ENCODE measurements at places on chromosomes 1 and 21.

- no peak for DNase-seq
These were observed 82.4 kb upstream of the CYYR1 start for GRCh38 chr21:26655460-26655859.

DNA sequence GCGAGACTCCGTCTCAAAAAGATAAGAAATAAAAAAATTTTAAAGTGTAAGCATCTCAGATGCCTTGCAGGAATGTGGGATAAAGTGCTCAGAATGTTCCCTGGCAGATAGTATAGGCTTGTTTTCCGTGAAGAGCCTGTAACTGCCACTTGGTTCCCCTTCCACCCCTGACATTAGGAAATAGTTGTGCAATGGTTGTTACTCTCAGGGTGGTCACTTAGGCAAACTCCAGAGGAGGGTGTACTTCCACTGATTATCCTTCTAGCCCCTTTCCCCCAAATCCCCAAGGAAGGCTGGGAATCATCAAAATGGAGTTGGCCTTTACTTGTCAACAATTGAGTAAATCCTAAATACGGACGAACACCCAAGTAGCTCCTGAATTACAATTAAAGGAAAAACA lies 10.4 kb downstream of the RPL11 start:
- DNase-seq: no peak

DNA sequence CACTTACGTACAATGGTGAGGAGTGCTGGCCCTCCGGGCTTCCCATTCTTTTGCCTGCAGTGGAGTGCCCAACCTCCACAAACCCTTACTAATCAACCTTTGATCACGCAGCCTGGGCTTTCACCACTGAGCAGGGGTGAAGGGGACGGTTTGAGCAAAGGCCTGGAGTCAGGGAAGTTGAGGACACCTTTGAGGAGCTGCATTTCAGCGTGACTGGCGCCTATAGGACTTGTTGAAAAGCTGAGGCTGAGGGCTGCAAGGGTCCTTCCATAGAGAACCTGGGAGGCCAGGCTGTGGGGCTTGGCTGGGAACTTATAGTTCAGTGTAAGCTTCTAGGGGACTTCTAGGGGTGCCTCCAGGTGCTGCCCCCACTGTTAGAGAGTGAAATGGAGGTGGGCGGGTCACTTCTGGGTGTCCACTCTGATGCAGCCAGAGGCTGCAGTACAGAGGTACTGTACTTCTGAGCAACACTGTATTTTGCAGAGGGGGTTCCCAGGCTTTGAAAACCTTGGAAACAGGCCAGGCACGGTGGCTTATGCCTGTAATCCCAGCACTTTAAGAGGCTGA lies 9.8 kb downstream of the SYTL1 start:
- no peak for DNase-seq

GRCh38 chr1:68141071-68142021 lies 90.9 kb upstream of the DIRAS3 start:
- DNase-seq: no peak

- no peak for DNase-seq
These were observed 52.3 kb upstream of the TIAM1 start for GRCh38 chr21:31396399-31396798.

- DNase-seq: no peak
These were observed 274.5 kb downstream of the TM2D1 start for GRCh38 chr1:61450454-61450853.

DNA sequence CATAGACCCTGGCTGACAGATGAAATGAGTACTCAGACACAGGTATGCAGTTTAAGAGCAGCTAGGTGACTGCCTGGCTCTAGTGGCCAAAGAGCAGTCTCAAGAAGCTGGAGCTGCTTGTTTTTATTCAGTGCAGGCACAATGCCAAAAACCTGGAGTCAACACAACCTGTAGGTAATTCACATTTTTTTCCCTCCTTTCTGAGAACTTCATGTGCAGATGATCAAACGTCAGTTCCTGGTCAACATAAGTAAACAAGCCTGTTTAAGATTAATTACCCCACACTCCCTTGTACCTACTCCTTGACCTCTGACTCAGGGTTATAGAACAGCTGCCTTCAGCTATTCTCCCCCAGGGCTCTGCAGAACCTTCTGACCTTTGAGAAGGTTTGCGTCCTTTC lies 17.3 kb upstream of the ACADM start:
- DNase-seq: no peak

DNA sequence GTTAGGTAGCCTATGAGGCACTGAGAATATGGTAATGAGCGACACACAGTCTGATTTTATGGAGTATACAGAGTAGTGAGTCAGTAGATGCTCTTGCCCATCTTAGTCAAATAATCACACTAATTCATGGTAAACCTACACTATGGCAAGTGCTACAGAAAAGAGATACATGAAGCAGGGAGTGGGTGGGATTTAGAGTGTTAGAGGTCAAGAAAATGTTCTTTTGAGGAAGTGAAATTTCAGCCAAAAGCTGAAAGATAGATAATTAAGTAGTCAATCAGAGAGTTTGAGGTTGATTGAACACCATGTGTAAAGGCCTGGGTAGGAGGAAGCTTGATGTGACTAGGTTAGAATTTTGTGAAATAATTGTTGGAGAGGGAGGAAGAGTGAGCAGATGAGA lies 14.7 kb downstream of the MDM4 start:
- no peak for DNase-seq

GRCh38 chr1:167083066-167083665 lies 7.0 kb downstream of the GPA33 start:
- no peak for DNase-seq

GRCh38 chr1:12617511-12617900 lies 504 bp downstream of the DHRS3 start:
- no peak for DNase-seq

- no peak for DNase-seq
These were observed 609 bp upstream of the ATF3 start for GRCh38 chr1:212607913-212608391.

- no peak for DNase-seq
These were observed 599.0 kb downstream of the AGBL4 start for GRCh38 chr1:49424782-49425181.

DNA sequence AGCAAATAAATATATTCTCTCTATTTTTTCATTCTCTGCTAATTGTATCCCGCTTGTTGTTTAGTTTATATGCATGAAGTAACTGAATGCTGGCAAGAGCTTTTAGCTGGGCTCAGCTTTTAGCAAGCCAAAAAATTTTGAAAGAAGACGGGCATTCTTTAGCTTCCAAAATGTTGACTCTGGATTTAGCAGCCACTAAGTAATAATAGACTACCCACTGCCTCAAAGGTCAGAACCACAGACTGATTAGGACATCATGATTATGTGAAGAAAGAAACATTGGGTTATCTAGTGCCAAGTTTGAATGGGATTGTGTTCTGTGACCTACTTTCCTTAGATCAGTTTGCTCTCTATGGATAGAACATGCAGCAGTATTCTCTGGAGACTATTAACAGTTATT lies 80.3 kb upstream of the DPH5 start:
- no peak for DNase-seq

- DNase-seq: no peak
These were observed 73.0 kb upstream of the ABCD3 start for GRCh38 chr1:94345148-94345721.

DNA sequence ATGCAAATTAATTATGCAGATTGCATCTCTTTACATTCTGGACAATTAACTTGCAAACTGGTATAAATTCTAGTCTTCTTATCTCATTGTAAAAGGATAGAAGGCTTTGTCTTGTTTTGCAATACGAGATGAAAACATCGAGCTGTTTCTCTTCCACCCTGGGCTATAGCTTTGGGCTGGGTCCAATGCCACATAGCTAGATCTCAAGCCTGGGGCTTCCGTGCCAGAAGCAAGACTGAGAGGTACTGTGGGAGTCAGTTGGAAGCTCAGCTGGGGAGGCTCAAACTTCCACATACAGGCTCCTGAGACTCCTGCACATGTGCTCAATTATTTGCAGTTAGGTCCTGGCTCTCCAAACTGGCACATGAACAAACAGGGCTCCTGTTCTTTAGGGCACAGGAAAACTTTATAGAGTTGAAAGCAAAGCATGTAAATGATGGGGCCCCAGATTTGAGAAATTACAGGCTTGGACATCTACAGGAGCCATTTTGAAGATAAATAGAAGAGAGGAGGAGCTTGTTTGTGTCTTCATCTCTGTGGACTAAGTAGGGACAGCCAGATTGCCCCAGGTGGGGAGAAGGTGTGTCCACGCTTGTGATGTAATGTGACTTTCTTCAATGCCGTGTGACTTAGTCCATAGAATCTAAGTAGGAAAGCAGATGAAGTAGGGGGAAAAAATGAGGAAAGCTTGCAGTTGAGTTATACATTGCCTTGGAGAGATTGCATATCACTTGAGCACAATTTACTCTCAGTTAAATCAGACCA lies 65.9 kb upstream of the SIPA1L2 start:
- no peak for DNase-seq

DNA sequence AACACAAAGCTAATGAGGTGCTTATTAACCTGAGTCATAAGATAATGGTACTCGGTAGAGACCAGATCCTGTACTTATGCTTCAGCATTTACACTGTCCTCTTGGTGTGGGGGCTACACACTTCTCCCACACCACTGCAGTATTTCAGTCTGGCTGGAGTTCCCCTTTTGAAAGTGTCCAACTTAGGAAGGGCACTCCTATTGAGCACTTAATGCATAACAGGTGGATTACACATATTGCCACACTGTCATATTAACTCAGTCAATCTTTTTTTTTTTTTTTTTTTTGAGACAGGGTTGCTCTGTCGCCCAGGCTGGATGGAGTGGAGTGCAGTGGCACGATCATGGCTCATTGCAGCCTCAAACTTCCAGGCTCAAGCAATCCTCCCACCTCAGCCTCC lies 1.5 kb downstream of the GPATCH4 start:
- DNase-seq: no peak

DNA sequence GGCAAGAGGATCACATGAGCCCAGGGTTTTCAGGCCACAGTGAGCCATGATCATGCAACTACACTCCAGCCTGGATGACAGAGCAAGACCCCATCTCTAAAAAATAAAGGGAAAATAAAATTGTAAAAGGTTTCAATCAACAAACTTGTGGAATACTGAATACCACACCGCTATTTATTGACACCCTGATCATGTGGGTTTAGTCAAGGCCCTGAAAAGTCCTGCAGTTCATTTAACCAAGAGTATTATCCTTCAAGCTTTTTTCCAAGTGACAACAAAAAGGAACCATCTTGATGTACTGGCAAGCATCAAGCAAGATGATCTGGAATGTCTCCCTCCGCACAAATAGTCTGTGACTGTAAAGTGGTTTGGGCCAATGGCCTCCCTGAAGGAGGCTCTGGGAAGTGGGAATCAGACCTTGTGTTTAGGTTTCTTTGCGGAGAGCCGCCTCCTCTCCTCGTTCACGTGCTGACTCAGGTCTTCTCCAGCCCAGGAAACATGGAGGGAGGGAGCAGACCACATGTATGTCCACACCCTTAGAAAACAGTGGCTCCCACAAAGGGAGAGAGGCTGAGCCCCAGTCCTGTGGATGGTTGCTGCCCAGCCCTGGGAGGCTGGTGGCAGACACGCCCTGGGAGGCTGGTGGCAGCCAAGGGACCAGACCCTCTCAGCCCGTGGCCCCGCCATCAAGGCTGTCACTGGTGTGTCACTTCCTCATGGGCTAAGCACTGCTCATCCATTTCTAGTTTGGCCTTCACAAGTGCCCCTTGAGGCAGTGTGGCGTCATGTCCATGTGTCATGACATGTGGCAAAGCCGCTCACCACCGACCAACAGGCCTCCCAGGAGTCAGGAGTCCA lies 56.7 kb downstream of the RIPK4 start:
- DNase-seq: no peak

DNA sequence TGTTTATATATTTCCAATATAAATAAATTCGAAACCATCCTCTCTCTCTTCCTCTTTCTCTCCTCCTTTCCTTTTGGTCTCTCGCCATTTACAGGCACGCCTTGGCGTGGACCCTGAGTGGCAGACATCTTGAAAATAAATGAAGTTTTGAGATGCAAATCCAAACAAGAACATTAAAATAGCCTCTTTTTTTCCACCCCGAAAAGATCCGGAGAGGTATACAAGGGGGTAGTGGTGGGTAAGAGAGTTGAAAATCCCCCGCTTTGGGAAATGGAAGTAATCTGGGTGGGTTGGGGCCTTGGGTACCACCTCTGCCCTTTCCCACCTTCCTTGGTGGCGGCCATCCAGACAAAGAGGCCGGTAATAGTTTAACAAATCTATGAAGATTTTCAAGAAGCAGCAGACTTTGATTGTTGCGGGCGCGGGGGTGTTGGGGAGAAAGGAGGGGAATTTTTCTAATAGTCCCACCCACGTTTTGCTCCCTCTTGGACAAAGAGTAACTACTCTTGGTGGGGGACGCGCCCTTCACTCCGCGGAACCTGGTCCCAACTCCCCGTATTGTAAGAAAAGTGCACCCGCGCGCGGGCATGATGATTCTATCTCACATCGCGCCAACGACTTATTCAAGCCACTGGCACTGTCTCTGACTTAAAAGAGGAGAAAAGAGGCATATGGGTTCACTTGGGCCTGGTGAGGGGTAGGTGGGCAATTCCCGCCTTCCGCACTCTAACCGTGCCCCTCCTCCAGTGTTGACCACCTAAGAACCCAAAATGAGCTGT lies 4.0 kb upstream of the FOXD3 start:
- DNase-seq: no peak

DNA sequence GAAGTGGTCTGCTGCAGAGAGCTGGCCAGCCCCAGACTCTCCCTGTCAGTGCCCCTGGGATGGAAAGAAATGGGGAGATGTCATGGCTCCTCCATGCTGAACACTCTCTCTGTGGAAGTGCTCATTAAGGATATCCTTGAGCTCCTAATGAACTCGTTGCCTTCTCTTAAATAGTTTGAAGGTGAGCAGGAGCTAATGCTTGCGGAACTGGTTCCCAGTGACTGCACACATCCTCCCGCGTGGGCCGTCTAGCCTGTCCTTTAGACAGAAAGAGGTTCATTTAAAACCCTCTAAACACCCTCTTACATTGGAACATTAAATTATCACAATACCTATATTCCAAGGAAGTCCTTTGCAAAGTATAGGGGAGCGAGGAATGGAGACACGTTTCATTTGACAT lies 5.9 kb upstream of the WDR64 start:
- DNase-seq: no peak

DNA sequence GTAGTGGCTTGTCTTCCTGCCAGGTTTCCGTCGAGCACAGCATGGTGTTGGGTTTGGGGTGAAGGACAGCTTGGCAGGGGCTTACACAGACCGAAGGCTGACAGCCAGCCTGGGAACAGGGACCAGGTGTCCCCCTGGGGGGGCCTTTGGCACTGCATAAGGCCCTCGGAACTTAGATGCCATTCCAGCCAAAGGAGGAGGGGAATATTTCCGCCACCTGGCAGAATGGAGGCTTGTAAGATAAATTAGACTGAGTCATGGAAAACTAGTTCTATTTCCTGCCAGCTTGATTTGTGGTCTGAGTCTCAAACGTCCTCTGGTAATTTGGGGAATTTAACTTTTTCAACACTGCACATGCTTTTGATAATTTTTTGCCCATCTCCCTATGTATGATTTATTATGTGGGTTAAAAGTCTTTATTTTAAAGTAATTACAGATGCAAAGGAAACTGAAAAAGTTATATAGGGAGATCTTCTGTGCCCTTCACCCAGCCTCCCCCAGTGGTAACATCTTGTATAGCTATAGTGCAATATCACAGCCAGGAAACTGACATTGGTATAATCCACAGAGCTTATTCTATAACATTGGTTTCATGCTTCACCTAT lies 11.5 kb upstream of the TMEM51 start:
- no peak for DNase-seq

- DNase-seq: no peak
These were observed 90.6 kb downstream of the C1orf94 start for GRCh38 chr1:34267326-34267725.

Data from ascending aorta (tissue), 2 donors.